ENCODE measurements at places on chromosomes 6 and 20.

DNA sequence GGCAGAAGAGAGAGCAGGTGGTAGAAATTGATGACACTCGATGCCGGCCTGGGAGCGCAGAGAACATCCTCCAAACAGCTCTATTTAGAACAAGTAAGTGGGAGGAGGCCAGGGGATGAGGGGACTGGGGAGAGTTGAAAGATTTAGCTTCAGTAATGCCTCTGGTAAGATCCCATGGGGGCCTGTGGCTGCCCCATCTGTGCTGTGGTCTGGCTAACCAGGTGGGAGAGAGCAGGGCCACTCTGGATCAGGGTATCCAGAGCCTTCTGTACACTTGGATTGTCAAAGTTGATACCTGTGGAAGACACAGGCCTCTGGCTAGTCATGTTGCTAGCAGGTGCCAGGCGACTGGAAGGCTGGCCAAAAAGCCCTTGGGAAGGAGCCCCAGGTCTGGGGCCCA lies 27.6 kb downstream of the NCOA5 start:
- DNase-seq: no peak

GRCh38 chr20:25439328-25439727 lies 31.9 kb downstream of the GINS1 start:
- DNase-seq: no peak

DNA sequence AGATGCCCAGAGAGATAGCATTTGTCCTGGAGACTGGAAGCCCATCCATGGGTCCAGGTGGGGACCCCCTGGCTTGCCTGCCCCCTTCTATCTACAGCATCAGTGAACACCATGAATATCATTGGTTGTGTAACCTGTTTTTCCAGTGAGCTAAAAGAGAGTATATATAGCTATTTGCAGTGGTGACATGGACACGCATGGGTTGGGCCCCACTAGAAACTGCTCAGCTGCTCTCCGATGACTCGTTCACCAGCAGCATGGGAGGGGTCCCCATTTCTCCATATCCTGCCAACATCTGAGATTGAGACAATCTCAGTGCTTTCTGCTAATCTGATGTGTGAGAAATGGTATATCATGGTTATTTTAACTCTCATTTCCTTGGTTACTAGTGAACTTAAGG lies 4.0 kb upstream of the ZC3H12D start:
- peak; percentile 49 for DNase-seq

- DNase-seq: no peak
These were observed 145.5 kb upstream of the RPS6KA2 start for GRCh38 chr6:166772518-166772917.

GRCh38 chr6:71383901-71384489 lies 95.4 kb downstream of the OGFRL1 start:
- peak; percentile 6 for DNase-seq

DNA sequence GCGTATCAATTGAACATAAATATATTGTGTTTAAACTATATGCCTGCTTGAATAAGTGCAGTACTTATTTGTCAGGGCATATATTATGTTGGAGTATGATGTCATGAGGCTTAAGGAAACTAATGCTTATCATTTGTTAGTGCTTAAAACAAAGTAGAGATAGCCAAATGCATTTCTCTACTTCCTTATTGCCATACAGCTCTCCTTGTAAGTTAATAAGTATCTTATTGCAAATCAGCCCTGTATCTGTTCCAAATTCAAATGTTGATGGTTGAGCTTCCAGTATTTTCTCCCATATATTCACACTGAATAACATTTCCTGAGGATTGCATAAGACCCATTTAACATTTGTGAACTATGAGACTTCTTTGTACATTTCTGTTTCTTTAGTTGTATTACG lies 57.8 kb downstream of the CARMIL1 start:
- DNase-seq: no peak

DNA sequence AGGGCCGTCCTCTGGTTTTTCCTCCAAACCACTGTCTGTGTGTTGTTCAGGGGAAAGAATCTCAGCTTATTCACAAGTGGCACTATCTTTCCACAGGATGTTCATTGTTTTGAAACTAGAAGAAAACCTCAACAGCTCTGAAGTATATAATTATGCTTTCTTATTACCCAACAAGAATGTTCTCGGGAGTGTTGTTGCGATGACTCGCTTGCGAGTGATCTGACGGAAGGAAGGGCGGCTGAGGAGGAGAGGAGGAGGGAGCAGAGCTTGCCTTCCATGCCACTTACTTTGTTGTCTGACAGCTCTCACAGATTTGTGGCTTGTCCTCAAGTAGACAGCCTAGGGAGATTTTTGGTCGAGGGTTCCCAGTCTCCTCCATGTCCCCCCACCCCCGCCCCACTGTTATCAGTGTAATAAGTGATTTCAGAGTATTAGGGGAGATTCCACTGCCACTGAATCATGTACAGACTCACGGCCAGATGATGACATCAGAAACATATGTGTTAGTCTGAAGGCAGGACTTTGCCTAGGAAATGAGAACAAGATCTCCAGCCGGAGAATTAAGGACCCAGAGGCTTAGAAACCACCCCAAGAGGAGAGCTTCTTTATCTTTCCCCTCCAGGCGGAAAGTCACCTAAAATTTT lies 80.7 kb upstream of the CCN6 start:
- DNase-seq: peak; percentile 78

DNA sequence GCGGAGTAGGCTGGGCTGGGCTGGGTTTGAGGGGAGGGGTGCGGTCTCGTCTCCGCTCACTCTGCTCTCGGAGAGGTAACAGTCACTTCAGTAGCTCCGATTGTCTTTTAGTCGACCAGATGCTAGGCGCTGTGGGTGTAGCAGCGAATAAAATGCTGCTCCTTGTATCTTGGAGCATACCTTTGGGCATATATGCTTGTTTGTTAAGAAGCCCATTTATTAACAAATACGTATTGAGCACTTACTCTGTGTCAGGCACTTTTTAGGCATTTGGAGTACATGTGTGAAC lies 545 bp downstream of the ACTR5 start:
- peak; percentile 75 for DNase-seq

DNA sequence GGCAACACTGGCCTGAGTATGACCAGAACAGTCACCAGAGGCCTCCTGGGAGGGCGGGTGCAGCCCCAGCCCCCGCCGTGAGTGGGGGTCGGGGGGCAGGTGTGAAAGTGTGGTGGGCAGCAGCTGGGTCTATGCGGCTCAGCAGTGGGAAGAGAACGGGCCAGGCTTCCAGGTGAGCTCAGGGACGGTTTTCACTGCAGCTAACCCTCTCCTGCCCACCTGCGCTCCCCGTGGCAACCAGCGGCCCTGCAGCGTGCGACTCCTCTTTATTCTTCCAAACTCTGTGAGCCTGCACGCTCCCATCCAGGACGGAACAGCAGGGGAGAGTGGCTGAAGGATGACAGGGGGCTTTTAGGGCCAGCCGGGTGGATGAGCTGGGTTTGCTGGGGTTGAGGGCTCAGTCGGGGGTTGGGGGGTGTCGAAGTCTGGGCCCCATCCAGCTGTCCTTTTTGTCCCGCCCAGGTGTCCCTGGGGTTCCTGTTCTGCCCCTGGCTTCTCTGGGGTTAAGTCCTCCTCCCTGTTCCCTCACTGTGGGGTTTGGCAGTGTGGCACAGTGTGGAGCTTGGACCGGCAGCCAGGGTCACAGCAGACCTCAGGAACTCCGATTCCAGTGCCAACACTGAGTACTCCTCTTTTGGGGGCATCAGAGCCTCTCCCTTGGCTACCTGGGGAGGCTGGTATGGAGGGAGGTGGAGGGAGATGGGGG lies 859 bp upstream of the BIRC7 start:
- DNase-seq: peak; percentile 54

- DNase-seq: no peak
These were observed 185.5 kb upstream of the NRSN1 start for GRCh38 chr6:23940466-23940865.

GRCh38 chr6:168676552-168677322 lies 235.8 kb downstream of the SMOC2 start:
- no peak for DNase-seq

GRCh38 chr6:117837261-117837660 lies 69.8 kb upstream of the SLC35F1 start:
- no peak for DNase-seq

DNA sequence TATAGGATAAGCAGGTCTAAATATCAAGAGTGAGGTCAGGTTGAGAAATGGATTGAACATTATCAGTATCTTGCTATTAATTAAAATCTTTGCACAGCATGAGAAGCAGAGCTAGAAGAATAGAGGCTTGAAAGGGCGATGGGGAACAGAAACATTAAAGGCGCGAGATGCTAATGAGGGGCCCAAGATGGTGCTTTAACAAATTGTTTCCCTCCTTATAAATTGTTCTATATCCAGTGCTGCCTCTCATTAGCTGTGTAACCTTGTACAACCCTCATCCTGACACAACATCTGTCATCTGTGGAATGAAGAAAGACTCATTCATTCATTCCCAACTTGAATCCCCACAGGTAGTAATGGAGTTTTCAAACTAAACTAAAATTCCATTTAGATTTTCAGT lies 57.8 kb downstream of the FUT9 start:
- no peak for DNase-seq

- no peak for DNase-seq
These were observed 13.8 kb downstream of the SYNGAP1 start for GRCh38 chr6:33433544-33434191.

DNA sequence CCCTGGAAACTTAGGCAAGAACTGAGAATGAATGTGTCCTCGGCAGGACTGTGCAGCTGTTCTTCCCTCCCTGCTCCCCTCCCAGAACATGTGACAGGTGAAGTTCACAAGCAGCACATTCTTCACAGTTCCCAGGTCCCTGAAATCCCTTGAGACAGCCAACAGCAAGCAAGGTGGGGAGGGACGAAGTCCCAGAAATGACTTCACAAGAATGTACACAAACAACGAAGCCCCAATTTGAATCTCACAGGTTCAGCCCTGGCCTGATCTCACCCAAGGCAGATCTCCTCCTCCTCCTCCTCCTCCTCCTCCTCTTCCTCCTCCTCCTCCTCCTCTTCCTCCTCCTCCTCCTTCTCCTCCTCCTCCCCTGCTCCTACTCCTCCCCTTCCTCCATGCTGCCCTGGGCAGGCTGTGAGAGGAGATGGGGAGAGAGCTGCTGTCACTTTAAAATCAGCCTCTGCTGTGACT lies 32.4 kb downstream of the WRNIP1 start:
- no peak for DNase-seq

DNA sequence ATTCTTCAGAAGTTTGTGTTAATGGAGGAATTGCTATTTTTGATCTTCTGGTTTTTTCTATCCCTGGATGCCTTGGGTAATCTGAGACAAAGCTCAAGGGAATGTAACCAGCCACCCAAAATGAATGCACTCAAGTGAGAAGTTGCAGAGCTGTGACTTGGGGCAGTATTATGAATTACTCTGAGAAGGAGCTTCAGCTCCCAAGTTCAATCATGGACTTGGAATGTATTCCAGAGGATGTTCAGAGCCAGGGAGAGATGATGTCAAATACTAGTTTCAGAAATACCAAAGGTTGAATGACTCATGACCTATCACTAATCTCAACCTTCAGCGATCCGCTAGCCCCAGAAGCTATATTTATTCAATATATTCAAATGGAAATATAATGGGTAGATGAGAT lies 375.2 kb upstream of the PLCB4 start:
- DNase-seq: no peak

DNA sequence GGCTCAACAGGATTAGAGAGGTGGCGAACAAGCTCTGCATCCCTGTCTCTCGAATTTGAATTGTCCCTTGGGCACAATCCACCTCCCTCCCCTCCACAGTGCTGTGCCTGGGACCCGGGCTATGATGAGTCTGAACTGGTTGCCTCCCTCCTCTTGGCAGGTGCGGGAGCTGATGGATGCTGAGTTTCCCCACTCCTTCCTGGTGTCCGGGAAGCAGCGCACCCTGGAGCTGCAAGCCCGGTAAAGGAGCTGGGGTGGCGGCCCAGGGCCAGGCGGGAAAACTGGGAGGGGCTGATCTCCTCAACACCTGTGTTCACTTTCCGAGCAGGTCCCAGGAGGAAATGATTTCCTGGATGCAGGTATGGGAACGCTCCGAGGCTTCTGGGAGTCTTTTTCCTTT lies 14.9 kb downstream of the FGD2 start:
- DNase-seq: no peak

DNA sequence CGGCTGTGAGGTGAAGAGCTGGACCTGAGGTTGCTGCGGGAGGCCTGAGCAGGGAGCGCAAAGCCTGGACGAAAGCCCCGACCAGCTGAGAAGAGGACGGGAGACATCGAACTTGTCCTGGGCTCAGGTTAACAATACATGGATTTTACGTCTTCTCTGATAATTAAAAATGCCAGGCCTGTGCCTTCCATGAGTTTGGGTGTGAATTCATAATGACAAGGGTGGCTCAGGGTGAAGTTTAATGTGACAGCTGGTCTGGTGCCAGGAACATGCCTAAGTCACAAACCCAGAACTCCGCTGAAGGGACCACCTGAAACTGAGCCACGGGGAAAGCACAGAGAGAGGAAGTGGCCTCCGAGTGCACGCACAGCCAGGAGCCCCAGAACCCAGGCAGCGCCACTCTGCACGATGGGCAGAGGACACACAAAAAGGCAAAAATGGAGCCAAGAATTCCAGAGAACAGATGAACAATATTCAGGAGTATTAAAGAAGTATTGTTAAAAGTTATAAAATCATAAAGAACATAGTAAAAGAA lies 150.1 kb upstream of the RPS6KA2 start:
- DNase-seq: no peak

DNA sequence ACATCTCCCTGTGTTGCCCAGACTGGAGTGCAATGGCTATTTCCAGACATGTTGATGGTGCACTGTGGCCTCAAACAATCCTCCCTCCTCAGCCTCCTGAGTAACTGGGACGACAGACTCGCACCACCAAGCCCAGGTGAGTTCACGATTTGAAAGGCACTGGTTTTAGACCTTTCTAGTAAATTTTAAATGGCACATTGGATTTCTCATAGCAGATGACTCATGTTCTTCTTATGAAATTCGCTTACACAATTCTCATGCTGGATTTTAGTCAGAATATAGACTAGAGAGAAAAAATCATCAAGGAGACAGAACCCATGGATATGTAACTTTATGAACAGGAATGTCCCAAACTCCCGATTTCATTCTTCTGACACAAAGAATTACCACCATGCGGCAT lies 18.1 kb upstream of the PXDC1 start:
- no peak for DNase-seq

DNA sequence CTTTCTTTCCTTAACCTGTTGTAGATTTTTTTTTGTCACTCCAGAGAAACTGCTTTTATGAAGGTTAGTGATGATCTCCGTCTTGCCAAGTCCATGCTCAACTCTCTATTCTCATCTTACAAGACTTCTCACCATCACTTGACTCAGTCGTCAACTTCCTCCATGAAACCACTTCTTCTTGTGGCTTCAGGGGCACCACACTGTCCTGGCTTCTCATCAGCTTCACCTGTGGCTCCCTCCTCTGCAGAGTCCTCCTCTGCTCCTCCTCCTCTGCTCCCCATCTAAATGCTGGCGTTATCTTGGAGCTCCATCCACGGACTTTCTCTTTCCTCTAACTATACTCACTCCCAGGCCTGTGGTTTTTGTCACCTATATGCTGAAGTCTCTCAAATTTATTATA lies 187.5 kb downstream of the BACH2 start:
- DNase-seq: peak; percentile 42

GRCh38 chr6:26592649-26593048 lies 4.1 kb upstream of the ABT1 start:
- DNase-seq: no peak

DNA sequence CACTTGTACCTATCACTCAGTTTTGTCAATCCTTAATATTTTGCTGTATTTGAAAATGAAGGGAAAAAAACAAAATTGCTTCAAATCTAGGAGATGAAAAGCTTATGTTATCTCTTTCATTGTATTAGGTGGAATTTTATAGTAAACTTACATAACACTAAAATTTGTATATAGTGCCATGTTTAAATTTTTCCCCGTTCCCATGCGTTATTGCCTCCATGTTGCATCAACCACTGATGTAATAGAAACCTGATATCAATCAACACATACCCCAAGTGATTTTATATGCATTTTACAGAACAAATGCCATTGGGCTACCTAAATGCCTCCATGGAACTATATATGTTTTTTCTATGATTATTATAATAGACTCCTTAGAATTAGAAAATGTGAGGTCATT lies 14.8 kb upstream of the TREM2 start:
- no peak for DNase-seq
